ENCODE measurements at places on chromosomes 5 and 9.
A peak's percentile ranks its signal among the peaks of the same experiment; 100 is the strongest.

DNA sequence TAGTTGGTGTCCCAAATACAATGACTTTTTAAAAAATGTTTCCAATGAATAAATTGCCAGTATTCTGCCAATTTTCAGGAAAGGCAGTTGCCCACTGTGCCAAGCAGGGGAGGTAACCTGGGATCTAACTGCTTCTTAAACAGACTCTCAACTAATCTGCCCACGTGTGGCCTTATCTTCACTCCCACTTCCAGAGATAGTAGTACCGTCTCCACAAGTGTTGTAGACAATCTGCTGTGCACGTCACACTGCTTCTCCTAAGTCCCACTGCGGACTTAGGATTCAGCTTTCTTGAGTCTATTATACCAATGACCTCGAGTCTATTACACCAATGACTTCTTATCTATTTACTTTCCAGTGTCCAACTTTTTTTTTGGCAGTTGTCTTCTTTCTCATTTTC is 21.2 kb downstream of the POU4F3 start:
- H3K27me3 ChIP-seq = peaks cover 18% of the 10 kb centered on the region
- H3K27ac ChIP-seq = no peak overlapping the region
- H3K36me3 ChIP-seq = no peaks in the 10 kb centered on the region
- H3K4me3 ChIP-seq = no peak overlapping the region

GRCh38 chr9:34744295-34745221 is 34.6 kb upstream of the CCL21 start:
- H3K4me3 ChIP-seq = no peak overlapping the region
- no peak overlapping the region for H3K27ac ChIP-seq
- DNase-seq = no peak
- no peaks in the 10 kb centered on the region for H3K36me3 ChIP-seq
- H3K4me1 ChIP-seq = peaks cover 6% of the 10 kb centered on the region

- H3K36me3 ChIP-seq = peaks cover 4% of the 10 kb centered on the region
- no peak overlapping the region for H3K4me3 ChIP-seq
- H3K4me1 ChIP-seq = peaks cover 37% of the 10 kb centered on the region
- H3K27me3 ChIP-seq = no peaks in the 10 kb centered on the region
- DNase-seq = no peak
- no peak overlapping the region for H3K27ac ChIP-seq
Measured at GRCh38 chr9:77953590-77953989, 78.0 kb downstream of the GNAQ start.

DNA sequence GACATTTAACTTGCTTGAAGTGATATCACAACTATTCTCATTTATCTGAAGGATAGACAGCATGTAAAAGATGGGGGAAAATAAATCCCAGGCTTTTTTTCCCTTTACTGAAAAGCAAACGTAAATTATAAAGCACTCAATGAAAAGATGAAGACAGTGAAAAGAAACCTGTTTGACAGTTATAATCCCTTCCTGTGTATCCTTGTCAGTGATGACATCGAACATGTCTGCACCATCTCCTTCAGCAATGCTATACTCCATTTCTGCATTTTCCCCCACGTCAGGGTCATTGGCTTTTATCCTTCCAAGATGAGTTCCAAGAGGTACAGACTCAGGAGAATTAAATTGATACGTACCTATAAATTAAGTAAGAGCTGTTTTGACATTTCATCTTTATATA is 134.9 kb downstream of the CDH9 start:
- no peaks in the 10 kb centered on the region for H3K4me1 ChIP-seq
- no peak overlapping the region for H3K27ac ChIP-seq
- no peaks in the 10 kb centered on the region for H3K27me3 ChIP-seq
- no peak for DNase-seq
- H3K4me3 ChIP-seq = no peak overlapping the region

DNA sequence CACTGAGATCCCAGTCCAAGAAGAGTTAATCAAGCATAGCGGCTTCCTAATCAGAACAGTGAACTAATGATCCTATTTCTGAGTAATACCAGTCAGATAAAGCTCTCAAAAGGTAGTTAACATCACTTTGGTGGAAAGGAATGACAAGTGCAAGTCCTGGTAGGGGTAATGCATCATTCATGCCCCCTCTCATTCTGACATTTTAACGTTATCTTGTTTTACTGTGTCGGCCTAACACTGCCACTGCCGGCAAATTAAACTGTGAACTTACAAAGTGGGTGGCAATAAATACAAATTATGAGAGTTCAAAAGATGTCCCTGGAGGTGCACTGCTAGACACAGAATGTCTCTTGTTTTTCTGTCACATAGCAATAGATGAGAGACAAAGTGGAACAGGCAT is 131.6 kb downstream of the EBF1 start:
- H3K4me1 ChIP-seq = no peaks in the 10 kb centered on the region
- DNase-seq = no peak
- H3K4me3 ChIP-seq = no peak overlapping the region
- H3K27ac ChIP-seq = no peak overlapping the region
- peaks cover 4% of the 10 kb centered on the region for H3K27me3 ChIP-seq
- no peaks in the 10 kb centered on the region for H3K36me3 ChIP-seq

DNA sequence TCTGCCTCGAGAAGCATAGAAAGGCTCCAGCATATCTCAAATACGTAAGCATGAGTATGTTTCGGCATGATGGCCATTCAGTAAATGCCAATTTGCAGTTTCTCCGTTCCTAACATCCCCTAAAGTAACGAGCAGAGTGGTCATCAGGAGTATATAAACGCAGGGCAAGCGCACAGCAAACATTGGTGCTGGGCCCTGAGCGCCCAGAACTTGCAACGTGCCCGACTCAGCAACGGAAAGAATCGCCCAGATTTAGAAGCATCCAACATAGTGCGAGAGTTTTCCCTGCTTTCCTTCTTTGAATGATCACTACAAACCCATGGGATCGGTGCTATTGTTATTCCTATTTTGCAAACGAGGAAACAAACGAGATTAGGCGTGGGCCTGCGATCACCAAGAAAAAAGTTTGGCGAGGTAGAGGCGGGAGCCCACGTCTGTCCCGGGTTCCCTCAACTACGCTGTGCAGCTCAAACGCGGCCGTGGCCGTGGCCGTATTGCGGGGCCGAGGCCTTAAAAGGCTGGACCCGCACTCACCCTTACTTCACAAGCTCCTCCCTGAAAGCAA is 505 bp downstream of the RPS14 start:
- H3K27ac ChIP-seq = peak overlapping the region; percentile 100
- peaks cover 23% of the 10 kb centered on the region for H3K4me1 ChIP-seq
- no peaks in the 10 kb centered on the region for H3K27me3 ChIP-seq
- peaks cover 56% of the 10 kb centered on the region for H3K36me3 ChIP-seq
- H3K4me3 ChIP-seq = peak overlapping the region; percentile 99

DNA sequence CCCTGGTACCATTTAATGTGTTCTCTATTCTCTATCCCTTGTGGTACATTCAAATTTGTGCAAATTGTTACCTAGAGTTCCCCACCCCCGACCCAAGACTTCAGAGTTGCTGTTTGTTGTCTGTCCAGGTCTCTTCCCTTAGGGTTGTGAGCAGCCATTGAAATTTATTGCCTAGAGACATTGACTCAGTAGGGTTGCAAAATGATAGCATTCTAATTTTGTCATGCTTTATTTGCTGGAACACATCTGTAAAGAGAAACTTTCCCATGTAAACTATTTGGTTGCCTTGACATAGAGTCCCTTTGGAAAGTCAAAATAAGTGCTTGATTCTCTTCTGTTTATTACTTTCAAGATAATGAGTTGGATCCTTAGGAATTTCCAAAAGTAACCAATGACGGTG is 91.7 kb upstream of the KLF9 start:
- peaks cover 5% of the 10 kb centered on the region for H3K4me1 ChIP-seq
- DNase-seq = no peak
- no peak overlapping the region for H3K27ac ChIP-seq
- no peak overlapping the region for H3K4me3 ChIP-seq
- no peaks in the 10 kb centered on the region for H3K36me3 ChIP-seq

DNA sequence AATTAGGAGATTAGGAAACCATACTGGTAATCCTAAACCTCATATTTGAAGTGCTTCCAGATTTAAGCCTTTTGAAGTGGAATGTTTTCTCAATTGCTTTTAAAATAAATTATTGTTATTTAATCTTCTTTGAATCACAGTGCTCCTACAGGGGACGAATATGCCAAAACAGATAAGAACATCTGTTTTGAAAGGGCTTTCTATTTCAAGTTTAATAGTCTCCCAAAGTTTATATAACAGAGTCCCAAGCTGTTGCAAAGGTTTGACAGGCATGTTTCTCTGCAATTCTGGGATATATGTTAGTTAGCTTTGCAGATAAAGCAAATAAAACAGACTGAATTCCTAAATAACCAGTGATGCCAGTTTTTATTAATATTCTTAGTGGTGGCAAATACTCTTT is 803.7 kb downstream of the TLE4 start:
- no peak overlapping the region for H3K4me3 ChIP-seq
- H3K27ac ChIP-seq = no peak overlapping the region
- H3K4me1 ChIP-seq = no peaks in the 10 kb centered on the region
- no peaks in the 10 kb centered on the region for H3K27me3 ChIP-seq
- DNase-seq = no peak

GRCh38 chr9:137370865-137371520 is 52.0 kb downstream of the EXD3 start:
- no peak overlapping the region for H3K4me3 ChIP-seq
- DNase-seq = no peak
- no peaks in the 10 kb centered on the region for H3K36me3 ChIP-seq

GRCh38 chr5:141338538-141339306 is at the start of gene PCDHGA2:
PCDHGA2 (plus strand) TSS chr5:141338760.
- peak within 1 kb of the TSS; percentile 73 for H3K4me3 ChIP-seq
- no peaks in the 10 kb centered on the region for H3K36me3 ChIP-seq
- H3K4me1 ChIP-seq = peaks cover 3% of the 10 kb centered on the region
- H3K27me3 ChIP-seq = peaks cover 34% of the 10 kb centered on the region

DNA sequence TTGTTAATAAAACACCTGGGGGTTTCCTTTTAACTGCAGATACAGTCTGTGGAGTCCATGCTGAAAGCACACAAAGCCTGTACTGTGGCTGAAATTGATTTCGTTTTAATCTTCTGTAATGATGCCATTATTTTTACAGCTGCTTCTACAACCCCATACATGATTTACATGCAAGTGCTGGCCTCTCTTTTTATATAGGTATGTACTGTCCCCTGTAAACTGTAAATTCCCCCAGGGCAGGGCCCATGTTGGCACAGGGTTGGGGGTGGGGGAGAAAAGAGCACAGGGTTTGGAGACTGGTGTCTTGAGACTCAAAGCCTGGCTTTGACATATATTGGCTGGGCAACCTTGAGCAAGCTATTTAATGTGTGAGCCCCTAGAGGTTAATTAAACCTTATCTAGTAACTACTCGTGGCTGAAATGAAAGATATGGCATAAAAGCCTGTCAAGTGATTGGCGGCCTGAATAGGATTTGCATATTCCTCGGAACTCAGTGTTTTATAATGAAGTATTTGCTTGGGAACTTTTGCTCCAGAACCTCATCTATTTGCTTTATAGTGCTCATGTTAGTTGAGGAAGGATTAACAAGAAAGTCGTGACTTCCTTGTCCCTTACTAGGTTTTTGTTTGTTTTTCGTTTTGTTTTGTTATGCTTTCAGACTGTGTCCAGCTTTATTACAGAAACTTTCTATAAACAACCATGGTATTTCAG is 34.0 kb downstream of the KLF4 start:
- no peak overlapping the region for H3K27ac ChIP-seq
- no peak overlapping the region for H3K4me3 ChIP-seq
- H3K4me1 ChIP-seq = no peaks in the 10 kb centered on the region
- H3K36me3 ChIP-seq = no peaks in the 10 kb centered on the region
- H3K27me3 ChIP-seq = no peaks in the 10 kb centered on the region
- no peak for DNase-seq

DNA sequence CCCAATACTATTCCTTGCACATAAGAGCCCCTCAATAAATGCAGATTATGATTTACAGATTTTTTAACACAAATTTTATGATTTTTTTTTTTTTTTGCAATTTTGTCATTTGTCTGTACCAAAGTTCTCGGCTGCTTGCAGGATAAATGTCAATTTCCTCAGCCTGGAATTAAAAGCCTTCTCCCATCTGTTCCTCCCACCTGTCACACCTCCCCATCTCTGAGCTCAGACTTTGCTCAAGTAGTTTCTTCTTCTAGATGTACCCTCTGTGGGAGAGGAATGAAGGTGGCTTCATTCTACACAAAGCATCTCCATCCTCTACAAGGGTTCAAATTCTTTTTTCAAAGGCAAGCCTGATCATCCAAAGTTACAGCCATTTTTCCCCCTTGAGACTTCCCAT is 153.7 kb upstream of the GRAMD2B start:
- no peaks in the 10 kb centered on the region for H3K4me1 ChIP-seq
- H3K27ac ChIP-seq = no peak overlapping the region
- H3K27me3 ChIP-seq = no peaks in the 10 kb centered on the region
- H3K36me3 ChIP-seq = no peaks in the 10 kb centered on the region
- no peak overlapping the region for H3K4me3 ChIP-seq

Measured in activated T-helper 2 cell treated with anti-CD3 and anti-CD28 coated beads, Interferon-gamma antibody, Interleukin-2, Interleukin-4, amounts not matched to agents 10 μg/mL and 5 μg/mL and 100 μg/mL, durations not matched to agents 14 hours and 24 hours and 36 hours (primary cell).